Sigmoid colon (tissue), 7 donors: ENCODE measurements at places on chromosomes 1 and 21. TPM values are rescaled to one million over a fixed set of nuclear protein-coding genes. Genes with fewer than 3 reads are reported as not detected.

Gene IL19
- not detected for total RNA-seq

Gene FMO1
- total RNA-seq: 0.82 TPM

Gene NAV1
- total RNA-seq: 19.6 TPM

Gene TESK2
- total RNA-seq: 7.1 TPM

- DNase-seq: no peak
Observed at GRCh38 chr1:6505367-6506209, 14.1 kb upstream of the PLEKHG5 start.

GRCh38 chr1:53122201-53122885 lies 20.1 kb downstream of the SLC1A7 start:
- no peak for DNase-seq

- no peak for DNase-seq
Observed at GRCh38 chr21:26032263-26032662, 138.3 kb downstream of the APP start.

DNA sequence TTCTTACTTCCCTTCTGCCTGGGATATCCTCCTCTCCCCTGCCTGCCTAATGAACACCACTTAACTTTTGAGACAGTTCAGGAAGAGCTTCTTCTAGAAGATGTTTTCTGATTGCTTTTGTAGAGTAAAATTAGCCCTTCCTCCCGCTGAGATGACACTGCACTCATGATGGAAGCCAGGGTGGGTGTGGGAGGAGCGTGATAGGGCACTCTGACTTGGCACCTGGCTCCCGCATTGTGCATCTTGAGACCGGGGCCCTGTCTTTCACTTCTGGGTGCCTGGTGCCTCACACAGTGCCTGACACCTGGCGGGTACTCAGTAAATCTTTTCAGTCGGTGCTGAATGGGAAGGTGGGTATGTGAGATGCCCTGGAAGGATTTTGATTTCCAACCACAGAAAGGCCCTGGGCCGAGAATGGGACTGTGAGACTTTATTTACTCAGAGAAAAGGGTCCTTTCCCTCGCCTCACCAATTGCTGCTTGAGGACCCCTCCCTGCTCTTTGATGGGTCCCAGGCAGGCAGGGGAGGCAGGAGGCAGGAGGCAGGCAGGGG lies 6.8 kb downstream of the THEM5 start:
- DNase-seq: peak; percentile 30

- DNase-seq: no peak
Observed at GRCh38 chr1:213387380-213388015, 336.5 kb downstream of the RPS6KC1 start.
